NAMALWA (cell line): ENCODE measurements at places on chromosomes 1 and 21.

DNA sequence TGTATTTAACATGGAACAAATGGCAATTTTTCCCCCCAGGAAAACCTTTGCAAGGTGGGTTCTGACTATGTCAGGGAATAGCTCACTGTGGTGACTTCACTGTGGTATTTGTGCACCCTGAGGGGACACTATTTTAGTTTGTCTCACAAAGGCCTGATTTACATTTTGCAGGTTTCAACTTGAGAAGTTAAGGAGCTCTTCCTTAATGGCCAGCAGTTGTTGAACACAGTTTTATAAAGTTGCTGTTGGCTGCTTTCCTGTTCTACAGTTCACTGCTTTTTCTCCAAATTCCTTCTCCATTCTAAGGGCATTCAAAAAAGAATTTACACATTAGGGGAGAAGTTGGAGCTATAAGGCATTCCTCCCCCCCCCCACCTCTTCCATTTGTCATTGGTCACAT, 4.6 kb downstream of the LAMC1 start:
- no peak for DNase-seq

GRCh38 chr1:16971341-16972188, 8.9 kb downstream of the MFAP2 start:
- DNase-seq = no peak

GRCh38 chr1:53807916-53808315, 30.2 kb downstream of the NDC1 start:
- DNase-seq = no peak

- DNase-seq = no peak
Measured at GRCh38 chr1:154856049-154856448, 14.0 kb downstream of the KCNN3 start.

GRCh38 chr1:14369526-14370213, 228.8 kb upstream of the KAZN start:
- no peak for DNase-seq

DNA sequence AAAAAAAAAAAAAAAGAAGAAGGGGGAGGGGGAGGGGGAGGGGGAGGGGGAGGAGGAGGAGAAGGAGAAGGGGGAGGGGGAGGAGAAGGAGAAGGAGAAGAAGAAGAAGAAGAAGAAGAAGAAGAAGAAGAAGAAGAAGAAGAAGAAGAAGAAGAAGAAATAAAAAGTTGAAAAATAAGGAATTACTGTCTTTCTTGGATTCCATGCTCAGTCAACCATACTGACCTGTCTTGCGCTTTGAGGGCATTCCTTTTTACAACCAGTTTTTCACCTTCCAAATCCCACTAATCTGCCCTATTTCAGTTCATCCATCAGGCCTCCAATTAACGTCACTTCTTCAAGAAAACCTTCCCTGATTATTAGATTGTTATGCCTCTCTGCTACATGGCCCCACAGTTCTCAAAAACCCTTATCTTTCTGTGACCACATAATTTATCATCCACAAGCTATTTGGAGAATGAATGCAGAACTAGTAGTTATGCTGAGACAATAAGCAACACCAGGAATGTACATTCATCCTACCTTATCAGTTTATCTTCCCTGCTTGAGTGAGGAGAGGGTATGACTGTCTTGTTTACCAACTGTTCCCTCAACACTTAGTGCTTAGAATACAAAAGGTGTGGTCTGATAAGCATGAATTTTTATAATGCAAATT, 57.5 kb upstream of the GUCA2A start:
- DNase-seq = no peak

- DNase-seq = peak; percentile 85
Measured at GRCh38 chr1:32247983-32248889, 1.2 kb downstream of the FAM167B start.

GRCh38 chr1:161133220-161133740, 813 bp upstream of the DEDD start:
- DNase-seq = no peak

- DNase-seq = peak; percentile 81
Measured at GRCh38 chr1:183590244-183591191, at the start of gene NCF2. Gene NCF2 (minus strand): TSS chr1:183590459. CDS start chr1:183590329, 130 bp downstream.

GRCh38 chr1:98130408-98130807, 209.6 kb upstream of the DPYD start:
- no peak for DNase-seq

GRCh38 chr21:26107429-26107828, 63.1 kb downstream of the APP start:
- DNase-seq = no peak

DNA sequence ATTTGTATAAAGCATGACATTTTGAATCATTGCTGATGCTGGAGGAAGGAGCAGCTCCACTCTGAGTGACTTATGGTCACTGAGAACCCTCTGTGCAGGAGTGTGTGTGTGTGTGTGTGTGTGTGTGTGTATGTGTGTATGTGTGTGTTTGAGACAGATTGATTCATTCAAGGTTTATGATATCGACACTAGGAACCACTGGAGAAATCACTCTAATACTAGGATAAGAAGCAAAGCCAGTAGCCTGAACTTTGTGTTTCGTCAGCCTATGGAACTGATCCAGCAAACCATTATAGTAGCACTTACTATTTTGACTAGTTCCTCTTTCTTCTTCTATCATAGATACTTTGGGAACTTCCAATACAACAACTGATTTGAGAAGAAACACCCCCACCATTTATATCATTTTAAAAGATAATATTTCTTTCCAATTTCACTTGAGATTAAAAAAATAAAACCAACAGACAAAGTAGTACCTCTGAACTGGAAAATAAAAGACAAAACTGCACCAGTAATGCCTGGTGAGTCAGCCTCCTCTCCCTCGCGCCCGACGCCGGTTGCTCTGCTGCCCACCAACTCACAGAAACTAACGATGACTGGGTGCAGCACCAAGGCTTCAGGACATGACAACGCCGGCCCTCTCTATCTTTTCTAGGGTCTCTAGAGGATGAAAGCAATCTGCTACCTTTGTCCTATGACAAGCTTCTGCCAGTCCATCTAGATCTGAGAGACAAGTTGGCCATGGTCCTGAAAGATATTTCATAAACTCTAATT, 20.9 kb downstream of the SLAMF1 start:
- DNase-seq = no peak

DNA sequence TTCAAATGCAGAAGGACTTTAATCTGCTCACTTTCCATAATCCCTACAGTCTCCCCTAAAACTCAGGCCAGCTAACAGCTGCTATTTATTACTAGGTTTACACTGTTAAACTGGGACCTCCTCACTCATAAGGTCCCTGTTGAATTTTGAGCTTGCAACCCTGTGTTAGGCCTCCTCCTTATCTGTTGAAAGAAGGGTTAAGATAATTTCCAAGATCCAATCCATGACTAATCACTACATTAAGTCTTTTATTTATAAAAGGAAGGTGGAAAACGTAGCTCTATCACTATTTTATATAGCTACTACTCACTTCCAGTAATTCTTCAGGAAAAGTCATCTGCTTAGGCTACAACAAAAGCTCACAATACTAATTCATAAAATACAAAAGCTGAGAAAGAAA, 79.5 kb downstream of the EVI5 start:
- no peak for DNase-seq

DNA sequence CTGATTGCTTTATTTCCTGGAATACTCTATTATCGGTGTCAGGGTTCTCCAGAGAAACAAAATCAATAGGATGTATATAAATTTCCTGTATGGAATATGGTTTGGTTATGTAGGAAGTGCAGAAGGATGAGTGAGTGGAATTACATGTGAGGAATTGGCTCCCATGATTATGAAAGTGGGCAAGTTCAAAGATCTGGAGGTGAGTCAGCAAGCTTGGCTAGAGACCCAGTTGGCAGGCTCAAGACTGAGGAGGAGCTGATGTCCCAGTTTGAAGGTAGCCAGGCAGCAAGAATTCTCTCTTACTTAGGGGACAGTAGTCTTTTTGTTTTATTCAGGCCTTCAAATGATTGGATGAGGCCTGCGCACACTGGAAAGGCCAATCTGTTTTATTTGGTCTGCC, 57.5 kb downstream of the MAP3K7CL start:
- DNase-seq = no peak

DNA sequence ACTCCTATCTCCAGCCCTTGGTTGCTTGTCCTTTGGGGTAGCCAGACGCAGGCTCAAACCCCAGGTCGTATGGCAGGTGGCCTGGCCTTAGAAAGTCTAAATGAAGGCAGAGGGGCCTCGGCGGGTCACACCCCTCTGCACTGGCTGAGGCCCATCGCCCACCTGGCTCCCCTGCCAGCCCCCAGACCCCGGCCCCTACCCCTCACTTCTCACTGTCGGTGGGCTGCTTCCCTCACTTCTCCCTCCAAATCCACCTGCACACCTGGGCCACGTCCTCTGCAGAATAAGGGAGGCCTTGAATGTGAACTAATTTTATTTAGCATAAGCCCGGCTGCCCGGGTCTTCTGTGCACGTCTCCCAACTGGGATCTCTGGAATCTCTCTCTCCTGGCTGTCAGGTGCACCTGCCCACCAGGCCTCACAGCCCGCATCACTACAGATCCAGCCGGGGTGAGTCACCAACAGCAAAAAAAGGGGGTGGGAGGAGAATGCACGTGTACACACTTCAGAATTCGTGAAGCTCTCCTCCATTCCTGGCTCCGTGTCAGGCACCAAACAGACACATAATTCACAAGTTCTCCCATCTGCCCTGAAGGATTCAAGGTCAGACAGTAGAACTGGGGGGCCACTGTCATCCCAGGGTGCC, 107.5 kb upstream of the SIM2 start:
- no peak for DNase-seq

DNA sequence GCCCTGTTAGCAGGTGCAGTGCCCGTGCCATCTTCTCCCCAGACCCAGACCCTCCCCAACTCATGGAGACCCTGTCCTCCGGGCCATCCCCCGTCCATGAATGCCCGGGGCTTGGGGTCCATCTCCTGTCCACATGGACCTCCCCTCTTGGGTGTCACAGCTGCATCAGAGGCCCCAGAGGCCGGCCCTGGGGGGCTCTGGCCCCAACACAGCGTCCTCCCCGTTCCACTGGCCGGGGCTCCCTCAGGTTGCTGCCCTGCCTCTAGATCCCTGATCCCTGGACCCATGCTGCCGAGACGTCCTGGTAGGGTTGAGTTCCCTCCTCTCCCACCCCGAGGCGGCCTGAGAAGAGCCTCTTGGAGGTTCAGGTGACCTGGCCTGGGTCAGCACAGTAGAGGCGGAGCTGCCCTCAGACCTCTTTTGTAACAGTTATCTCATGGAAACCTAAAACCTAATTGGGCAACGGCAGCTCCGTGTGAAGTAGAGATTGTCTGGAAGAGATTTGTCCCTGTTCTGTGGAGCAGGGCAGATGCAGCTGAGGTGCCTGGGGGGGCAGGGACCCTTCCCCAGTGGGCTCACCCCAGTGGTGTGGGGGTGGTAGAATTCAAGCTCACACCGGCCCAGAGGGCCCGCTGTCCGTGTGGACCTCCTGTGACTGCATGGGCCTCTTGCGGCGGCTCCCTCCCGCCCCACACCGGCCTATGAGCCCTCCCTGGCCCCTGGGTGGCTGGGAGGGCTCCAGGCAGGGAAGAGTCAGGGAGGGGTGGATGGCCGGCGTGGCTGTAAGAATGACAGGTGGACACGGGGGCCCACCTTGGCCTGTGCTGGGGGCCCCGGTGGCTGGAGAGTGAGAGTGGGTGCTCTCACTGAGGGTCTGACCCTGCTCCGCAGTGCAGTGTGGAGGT, 56.1 kb downstream of the SKI start:
- DNase-seq = no peak

DNA sequence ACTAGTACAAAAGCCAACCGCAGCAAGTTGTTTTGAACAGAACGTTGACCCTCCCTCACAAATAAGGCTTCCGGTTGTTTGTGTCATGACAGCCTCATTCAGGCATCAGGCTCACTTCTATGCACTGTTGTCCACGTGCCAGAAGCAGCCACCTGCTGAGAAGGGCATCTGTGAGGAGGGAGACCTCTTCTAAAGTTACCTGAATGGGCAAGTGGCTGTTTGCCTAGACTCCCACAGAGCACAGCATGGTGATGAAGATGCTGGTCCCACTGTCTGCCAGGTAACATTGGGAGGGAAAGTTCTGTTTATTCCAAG, 176.1 kb downstream of the CLIC6 start:
- no peak for DNase-seq

- no peak for DNase-seq
Measured at GRCh38 chr21:29805105-29805504, 134.7 kb downstream of the GRIK1 start.

GRCh38 chr1:19476450-19477190, 8.7 kb downstream of the CAPZB start:
- DNase-seq = peak; percentile 37

- DNase-seq = no peak
Measured at GRCh38 chr1:247115141-247115510, 11.0 kb upstream of the ZNF669 start.

DNA sequence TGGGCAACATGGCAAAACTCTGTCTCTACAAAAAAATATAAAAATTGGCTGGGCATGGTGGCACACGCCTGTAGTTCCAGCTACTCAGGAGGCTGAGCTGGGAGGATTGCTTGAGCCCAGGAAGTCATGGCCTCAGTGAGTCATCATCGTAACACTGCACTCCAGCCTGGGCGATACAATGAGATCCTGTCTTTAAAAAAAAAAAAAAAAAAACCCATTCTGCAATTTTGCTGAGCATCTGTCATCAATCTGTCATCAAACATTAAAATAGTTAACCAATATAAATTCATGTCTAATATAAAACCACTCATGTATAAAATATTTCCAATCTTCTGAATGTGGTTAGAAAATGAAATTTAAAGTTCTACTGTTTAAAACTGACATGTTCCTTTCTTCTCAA, 56.9 kb downstream of the LPAR3 start:
- no peak for DNase-seq

- no peak for DNase-seq
Measured at GRCh38 chr1:231046730-231047395, 6.8 kb upstream of the FAM89A start.

DNA sequence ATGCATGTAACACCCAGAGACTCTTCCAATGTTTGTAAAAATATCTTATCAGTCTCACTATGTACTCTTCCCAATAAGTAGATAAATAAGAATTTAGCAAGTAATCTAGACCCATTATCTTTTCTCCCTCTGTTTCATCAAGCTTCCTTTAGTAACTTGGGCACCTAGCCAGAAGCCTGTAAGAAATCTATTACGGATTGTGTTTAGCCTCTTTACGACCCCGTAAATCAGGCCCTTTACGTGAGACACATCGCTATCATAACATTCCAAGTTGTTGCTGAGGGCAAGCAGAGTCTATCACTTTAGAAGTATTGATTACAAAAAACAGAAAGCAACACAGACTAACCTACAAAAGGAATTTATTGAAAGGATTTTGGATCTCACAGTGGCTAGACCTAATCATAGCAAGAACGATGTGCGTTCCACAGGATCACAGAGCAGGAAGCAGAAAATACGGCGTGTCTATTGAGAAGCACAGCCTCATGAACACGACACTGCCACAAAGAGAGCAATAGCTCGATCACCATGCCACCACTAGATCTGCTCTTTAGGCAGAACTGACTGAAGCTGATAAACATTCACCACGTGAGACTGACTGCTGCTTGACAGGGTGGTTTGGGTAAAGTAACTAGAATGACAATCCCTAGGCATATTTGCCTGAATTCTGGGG, 922.1 kb downstream of the AMY1C start:
- no peak for DNase-seq

DNA sequence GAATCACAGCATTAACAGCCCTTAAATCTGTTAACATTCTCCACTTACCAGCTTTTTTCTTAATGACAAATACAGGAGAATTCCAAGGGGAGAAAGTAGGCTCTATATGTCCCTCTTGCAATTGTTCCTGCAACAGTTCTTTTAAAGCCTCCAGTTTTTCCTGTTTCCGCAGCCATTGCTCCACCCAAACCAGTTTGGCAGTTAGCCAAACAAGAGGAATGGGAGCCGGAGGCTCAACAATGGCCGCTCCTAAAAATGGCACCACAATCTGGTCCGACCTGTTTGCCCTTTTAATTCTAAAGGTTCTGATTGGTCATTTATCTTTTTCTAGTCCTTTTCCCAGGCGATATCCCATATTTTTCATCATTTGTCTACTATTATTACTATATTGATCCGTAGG, 14.0 kb upstream of the L1TD1 start:
- DNase-seq = no peak
